ENCODE measurements at places on chromosomes 1 and 21. TPM values are rescaled to one million over a fixed set of nuclear protein-coding genes. Genes with fewer than 3 reads are reported as not detected.

DNA sequence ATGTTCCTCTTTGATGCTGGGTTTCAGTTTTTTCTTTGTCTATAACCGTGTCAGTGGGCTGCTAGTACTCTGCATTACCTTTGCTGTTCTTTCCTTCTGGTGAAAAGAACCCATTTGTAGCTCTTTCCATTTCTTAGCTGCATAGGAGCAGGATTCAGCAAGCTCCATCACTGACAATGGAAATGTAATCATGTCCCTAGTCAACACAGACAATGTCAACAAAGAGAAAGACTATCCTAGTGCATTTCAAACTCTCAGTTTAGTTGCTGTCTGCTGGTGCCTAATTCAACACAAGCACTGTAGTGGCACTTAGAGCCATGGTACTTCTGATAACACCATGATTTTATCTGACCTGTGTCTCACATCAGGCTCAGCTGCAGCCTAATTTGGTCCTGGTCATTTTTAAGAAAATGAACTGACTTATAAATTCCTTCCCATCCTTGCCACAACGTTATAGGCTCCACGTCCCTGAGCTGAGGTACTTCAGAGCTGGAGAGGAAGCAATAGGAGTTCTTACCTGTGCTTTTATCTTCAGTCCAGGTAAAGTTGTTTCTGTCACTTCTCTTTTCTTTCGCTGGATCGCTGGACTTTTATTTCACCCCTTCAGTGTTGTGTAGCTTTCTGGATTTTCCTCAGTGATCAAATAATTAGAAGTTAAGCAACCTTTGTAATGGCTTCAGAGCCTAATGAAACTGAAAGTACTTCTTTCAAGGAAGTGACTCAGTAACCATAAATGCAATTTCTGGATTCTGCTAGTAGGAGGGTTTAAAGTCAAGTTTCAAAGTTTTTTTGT lies at the start of gene GBP3:
Gene GBP3, minus strand, starts transcription at position 700 of the 793 bp plus-strand sequence. CDS start 2,145 bp downstream, outside the sequence.
- peaks cover 31% of the 10 kb centered on the region for H3K4me1 ChIP-seq
- peak within 1 kb of the TSS; percentile 86 for H3K27ac ChIP-seq
- peaks cover 11% of the 10 kb centered on the region for H3K36me3 ChIP-seq
- no peak for DNase-seq
- H3K27me3 ChIP-seq: no peaks in the 10 kb centered on the region

DNA sequence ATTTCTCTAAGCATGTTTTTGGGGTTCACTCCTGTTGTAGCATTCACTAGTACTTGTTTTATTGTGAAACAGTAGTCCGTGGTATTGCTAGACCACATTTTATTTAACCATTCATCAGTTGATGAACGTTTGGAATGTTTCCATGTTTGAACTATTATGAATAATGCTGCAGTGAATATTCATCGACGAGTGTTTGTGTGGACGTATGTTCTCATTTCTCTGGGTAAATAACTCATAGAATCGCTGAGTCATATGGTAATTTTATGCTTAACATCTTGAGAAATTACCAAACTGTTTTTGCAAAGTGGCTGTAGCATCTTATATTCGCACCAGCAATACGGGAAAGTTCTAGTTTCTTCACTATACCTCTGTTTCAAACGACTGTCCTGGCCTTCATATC lies 28.0 kb upstream of the KAZN start:
- H3K4me3 ChIP-seq: no peak overlapping the region
- H3K27me3 ChIP-seq: no peaks in the 10 kb centered on the region
- H3K36me3 ChIP-seq: no peaks in the 10 kb centered on the region
- no peaks in the 10 kb centered on the region for H3K4me1 ChIP-seq
- H3K27ac ChIP-seq: no peak overlapping the region

GRCh38 chr1:180181048-180181447 lies 26.4 kb downstream of the QSOX1 start:
- peak; percentile 16 for DNase-seq
- no peaks in the 10 kb centered on the region for H3K27me3 ChIP-seq
- no peak overlapping the region for H3K4me3 ChIP-seq
- H3K27ac ChIP-seq: no peak overlapping the region
- peaks cover 63% of the 10 kb centered on the region for H3K36me3 ChIP-seq
- H3K4me1 ChIP-seq: no peaks in the 10 kb centered on the region

DNA sequence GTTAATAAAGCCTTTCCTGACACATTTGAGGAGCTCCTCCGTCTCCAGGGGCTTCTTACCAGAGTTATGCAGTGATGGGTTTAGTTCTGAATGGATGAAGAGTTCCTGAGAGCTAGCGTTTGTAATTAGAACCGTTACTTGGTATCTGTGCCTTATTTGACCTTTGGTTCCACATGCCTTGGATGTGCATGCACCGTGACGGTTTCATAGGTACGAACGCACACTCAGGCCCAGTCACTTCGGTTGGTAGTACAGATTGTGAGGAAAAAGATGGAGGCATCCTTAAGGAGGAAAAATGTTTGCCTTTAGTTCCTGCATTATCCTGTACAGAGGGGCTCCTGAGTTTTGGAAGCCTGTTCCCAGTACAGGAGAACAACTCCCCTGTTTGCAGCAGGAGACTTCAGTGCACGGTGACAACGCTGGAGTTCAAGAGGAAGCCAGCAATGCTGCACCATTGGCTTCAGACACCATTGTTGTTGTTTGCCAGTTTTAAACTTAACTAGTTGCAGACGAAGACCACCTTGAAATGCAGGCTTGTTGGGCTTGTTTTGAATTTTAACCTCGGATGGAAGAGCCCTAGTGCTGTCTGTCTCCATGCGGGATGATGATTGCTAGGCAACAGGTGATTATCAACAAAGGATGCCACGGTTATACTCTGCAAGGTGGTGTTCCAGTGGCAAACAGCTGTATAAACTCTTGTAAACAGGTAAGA lies 8.2 kb downstream of the RBM15 start:
- H3K27ac ChIP-seq: no peak overlapping the region
- DNase-seq: no peak
- peaks cover 37% of the 10 kb centered on the region for H3K36me3 ChIP-seq
- H3K4me1 ChIP-seq: peaks cover 68% of the 10 kb centered on the region

GRCh38 chr1:171292799-171293198 lies 21.2 kb upstream of the FMO4 start:
- DNase-seq: no peak
- no peaks in the 10 kb centered on the region for H3K36me3 ChIP-seq
- H3K4me3 ChIP-seq: no peak overlapping the region
- H3K27ac ChIP-seq: no peak overlapping the region

GRCh38 chr1:97986041-97987005 lies 65.5 kb upstream of the DPYD start:
- no peak overlapping the region for H3K27ac ChIP-seq
- H3K36me3 ChIP-seq: no peaks in the 10 kb centered on the region
- H3K4me3 ChIP-seq: no peak overlapping the region
- no peaks in the 10 kb centered on the region for H3K4me1 ChIP-seq
- H3K27me3 ChIP-seq: no peaks in the 10 kb centered on the region

DNA sequence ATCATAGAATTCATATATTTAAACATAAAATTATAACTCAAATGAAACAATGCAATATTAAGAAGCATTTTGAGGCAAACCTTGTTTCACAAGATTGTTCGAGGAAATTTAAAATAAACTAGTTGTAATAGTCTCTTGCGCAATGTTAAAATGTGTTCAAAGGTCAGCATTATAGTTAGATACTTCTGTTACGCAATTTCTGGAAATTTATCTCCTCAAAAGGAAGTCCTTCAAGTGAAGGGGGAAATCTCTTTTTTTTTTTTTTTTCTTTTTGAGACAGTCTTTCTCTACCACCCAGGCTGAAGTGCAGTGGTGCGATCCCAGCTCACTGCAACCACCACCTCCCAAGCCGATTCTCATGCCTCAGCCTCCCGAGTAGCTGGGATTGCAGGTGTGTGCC lies 52.1 kb downstream of the FMO4 start:
- H3K4me3 ChIP-seq: no peak overlapping the region
- H3K27me3 ChIP-seq: no peaks in the 10 kb centered on the region
- no peak for DNase-seq
- H3K36me3 ChIP-seq: no peaks in the 10 kb centered on the region

GRCh38 chr1:200673952-200674823 lies 4.5 kb upstream of the DDX59 start:
- no peaks in the 10 kb centered on the region for H3K27me3 ChIP-seq
- H3K4me1 ChIP-seq: peaks cover 10% of the 10 kb centered on the region
- H3K4me3 ChIP-seq: no peak overlapping the region
- no peaks in the 10 kb centered on the region for H3K36me3 ChIP-seq
- H3K27ac ChIP-seq: no peak overlapping the region
- no peak for DNase-seq

GRCh38 chr1:62727656-62728407 lies 39.6 kb upstream of the DOCK7 start:
- H3K27me3 ChIP-seq: no peaks in the 10 kb centered on the region
- no peak for DNase-seq
- no peaks in the 10 kb centered on the region for H3K36me3 ChIP-seq
- no peak overlapping the region for H3K27ac ChIP-seq

- no peak overlapping the region for H3K27ac ChIP-seq
- H3K4me1 ChIP-seq: no peaks in the 10 kb centered on the region
- H3K27me3 ChIP-seq: no peaks in the 10 kb centered on the region
- H3K4me3 ChIP-seq: no peak overlapping the region
- DNase-seq: no peak
- no peaks in the 10 kb centered on the region for H3K36me3 ChIP-seq
Observed at GRCh38 chr1:61975638-61976037, 219.0 kb upstream of the L1TD1 start.

DNA sequence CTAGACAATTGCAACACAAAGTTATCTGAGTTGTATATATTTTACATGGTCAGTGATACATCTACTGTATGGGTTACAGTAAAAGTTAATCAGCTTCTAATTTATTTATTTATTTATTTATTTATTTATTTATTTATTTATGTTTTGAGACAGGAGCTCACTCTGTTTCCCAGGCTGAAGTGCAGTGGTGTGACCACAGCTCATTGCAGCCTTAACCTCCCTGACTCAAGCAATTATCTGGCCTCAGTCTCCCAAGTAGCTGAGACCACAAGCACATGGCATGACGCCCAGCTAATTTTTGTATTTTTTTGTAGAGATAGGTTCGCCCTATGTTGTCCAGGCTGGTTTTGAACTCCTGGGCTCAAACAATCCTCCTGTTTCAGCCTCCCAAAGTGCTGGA lies 241.6 kb downstream of the PTPRC start:
- H3K4me3 ChIP-seq: no peak overlapping the region
- no peaks in the 10 kb centered on the region for H3K36me3 ChIP-seq
- no peak overlapping the region for H3K27ac ChIP-seq

- H3K27ac ChIP-seq: no peak overlapping the region
- no peaks in the 10 kb centered on the region for H3K36me3 ChIP-seq
- no peak for DNase-seq
- H3K4me1 ChIP-seq: peaks cover 14% of the 10 kb centered on the region
Observed at GRCh38 chr1:231138236-231138635, 23.6 kb upstream of the TRIM67 start.

GRCh38 chr1:204503913-204504519 lies 9.4 kb upstream of the PIK3C2B start:
- H3K4me1 ChIP-seq: peaks cover 7% of the 10 kb centered on the region
- no peak overlapping the region for H3K27ac ChIP-seq
- no peaks in the 10 kb centered on the region for H3K27me3 ChIP-seq
- no peaks in the 10 kb centered on the region for H3K36me3 ChIP-seq
- no peak overlapping the region for H3K4me3 ChIP-seq

DNA sequence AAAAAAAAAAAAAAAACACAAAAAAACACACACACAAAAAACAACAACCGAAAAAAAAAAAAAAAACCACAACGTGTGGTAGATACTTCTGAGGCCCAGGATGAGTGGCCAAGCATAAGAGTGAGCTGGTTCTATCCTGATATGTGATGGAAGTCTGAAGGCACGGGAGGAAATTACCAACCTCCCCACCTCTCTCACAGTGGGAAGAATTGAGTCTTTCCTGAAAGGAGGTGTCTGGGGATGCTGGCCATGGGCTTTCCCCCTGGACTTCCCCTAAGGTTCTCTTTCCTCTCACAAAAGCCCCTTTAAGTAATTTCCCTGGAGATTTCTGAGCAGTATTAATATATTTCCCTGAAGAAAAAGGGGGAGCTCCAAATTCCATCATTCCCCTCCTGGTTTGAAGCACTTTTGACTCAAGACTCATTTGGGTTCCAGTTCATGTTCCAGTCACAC lies 5.2 kb downstream of the TMCC2 start:
- peaks cover 34% of the 10 kb centered on the region for H3K4me1 ChIP-seq
- no peaks in the 10 kb centered on the region for H3K27me3 ChIP-seq
- H3K36me3 ChIP-seq: no peaks in the 10 kb centered on the region

DNA sequence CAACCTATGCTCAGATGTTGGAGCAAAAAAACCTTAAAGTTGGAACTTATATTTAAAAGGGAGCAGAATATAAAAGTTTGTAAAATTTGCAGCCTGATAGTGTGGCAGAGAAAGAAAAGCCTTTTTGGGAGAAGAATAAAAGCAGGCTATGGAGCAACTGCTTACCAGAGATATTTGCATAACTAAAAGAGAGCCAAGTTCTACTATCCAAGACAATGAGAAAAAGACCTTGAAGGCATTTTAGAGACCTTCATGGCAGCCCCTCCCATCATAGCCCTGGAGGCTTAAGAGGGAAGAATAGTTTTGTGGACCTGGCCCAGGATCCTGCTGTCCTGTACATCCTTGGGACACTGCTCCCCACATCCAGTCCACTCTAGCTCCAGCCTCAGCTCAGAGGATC lies 312.5 kb upstream of the ZRANB2 start:
- H3K27me3 ChIP-seq: no peaks in the 10 kb centered on the region
- no peak overlapping the region for H3K4me3 ChIP-seq
- no peak overlapping the region for H3K27ac ChIP-seq
- no peaks in the 10 kb centered on the region for H3K4me1 ChIP-seq
- no peak for DNase-seq

DNA sequence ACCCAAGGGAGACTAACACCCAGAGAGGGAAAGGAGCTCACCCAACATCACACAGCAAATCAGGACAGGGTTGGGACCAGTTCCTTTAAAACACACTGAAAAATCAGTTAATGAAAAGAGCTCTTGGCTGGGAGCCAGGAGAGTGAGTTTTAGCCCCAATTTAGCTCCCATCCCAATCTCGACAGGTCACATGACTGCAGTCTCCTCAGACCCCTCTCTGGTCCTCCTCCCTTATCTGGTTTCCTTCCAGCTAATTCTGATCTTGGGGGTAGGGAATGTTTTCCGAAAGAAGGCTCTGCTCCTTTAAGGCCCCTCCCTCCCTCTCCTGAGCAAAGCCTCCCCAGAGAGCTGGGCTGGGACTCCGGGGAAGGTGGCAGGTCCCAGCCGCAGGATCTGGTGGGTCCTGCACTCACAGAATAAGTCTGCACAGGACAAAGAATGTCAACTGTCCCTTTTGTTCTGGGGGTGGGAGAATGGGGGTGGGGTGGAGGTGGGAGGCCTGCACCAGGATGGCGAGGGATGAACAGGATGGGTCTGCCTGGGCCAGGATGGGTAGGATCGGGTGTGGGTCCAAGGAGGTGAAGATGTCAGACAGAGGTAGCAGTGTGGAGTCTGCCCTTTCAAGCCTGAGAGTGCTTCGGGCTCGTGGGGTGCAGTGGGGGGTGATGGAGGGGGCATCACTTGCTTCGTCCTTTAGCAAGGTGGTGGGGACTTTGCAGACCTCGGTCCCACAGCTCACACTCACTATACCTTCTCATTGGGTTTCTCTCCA lies 57.3 kb upstream of the SSBP3 start:
- no peaks in the 10 kb centered on the region for H3K36me3 ChIP-seq
- H3K27ac ChIP-seq: no peak overlapping the region
- DNase-seq: peak; percentile 27
- no peak overlapping the region for H3K4me3 ChIP-seq
- no peaks in the 10 kb centered on the region for H3K27me3 ChIP-seq
- H3K4me1 ChIP-seq: peaks cover 16% of the 10 kb centered on the region

The PGBD5 gene
- total RNA-seq: 5.1 TPM

The MSH4 gene
- total RNA-seq: 0.96 TPM

The FCGR3A gene
- total RNA-seq: 112 TPM

The C2CD4D gene
- total RNA-seq: 0.29 TPM

The OR2L3 gene
- not detected for total RNA-seq

The LCA5L gene
- total RNA-seq: 1.8 TPM

The CRNN gene
- not detected for total RNA-seq

The AHDC1 gene
- 34.2 TPM for total RNA-seq

The OR10J5 gene
- not detected for total RNA-seq

Data from upper lobe of right lung (tissue), 1 donor.